ENCODE measurements at places on chromosomes 6 and 20. TPM values are rescaled to one million over a fixed set of nuclear protein-coding genes. Genes with fewer than 3 reads are reported as not detected.

DNA sequence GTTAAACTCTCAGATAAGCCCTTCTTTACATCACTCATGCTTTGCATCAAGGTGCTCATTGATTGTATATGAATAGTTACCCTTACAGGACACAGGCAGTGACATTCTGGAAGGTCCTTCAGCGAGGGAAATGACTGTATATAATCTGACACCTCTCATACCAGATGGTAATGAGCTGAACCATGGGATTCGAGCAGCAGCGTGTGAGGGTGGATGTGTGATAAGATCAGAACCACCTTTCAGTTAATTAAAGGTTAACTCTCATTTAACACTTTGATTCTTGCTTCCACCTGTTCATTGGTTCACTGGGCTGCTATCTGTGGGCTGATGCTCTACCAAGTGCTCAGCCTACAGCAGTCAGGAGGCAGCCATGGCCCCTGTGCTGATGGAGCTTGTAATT, 24.2 kb downstream of the NEDD9 start:
- no peak for DNase-seq

DNA sequence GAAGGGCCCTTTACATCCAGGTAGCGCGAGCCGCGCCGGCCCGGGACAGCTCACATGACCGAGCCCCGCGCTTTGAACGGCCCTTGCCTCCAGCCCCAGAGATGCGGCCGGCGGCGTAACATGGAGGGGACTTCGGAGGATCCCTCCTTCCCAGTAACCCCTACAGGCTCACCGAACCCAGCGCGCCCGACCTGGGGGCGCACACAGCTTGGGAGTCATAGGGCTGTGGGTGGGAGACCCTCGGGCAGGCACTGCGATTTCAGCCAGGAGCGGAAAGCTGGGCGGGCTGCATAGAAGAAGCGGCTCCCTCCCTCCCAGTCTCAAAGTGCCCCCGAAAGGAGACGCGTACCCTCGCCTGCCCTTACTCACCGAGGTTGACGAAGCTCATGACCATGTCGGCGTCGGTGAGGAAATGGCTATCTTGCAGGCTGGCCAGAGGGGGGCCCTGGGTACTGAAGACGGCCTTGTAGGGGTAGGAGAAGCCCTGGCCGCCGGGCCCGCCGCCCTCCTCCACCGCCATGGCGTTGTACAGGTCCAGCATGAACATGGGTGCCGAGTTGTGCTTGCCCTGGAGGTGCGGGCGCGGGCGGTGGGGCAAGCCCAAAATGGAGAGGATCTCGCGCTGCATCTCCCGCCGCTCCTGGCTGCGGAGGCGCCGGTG, 975 bp downstream of the BMP7 start:
- DNase-seq, result no peak

- DNase-seq, result peak; percentile 66
Observed at GRCh38 chr20:19211661-19212468, 577 bp upstream of the SLC24A3 start.

DNA sequence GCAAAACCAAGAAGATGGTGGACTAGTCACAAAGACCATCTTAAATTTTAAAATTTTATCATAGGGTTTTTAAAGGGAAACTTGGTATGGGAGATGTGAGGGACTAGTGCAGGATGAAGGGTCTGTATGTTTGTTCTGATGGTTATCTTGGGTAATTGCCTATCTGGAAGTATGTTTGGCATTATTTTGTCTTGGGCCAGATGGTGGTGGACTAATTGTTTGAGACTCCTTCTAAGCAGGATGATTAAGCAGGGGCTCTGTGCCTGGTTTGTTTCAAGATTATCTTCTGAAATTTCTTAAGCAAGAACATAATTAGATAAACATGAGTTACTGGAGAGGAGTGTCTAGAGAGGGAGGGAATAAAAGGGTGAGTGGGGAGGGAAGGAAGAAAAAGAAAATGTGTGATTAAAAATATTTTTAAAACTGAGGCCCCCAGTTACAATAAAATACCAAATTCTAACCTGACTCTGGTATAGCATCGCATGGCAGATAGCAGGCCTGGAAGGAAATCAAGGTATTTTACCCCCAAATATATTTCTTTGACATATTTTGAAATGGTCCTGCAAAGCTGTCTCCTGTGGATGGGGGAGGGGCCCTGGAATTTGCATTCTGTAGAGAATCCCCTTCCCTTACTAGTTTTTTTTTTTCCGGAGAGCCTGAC, 49.9 kb upstream of the FAM184A start:
- DNase-seq, result no peak

- no peak for DNase-seq
Observed at GRCh38 chr6:161130541-161130940, 139.0 kb downstream of the MAP3K4 start.

- no peak for DNase-seq
Observed at GRCh38 chr20:21704408-21705385, 767 bp upstream of the PAX1 start.

DNA sequence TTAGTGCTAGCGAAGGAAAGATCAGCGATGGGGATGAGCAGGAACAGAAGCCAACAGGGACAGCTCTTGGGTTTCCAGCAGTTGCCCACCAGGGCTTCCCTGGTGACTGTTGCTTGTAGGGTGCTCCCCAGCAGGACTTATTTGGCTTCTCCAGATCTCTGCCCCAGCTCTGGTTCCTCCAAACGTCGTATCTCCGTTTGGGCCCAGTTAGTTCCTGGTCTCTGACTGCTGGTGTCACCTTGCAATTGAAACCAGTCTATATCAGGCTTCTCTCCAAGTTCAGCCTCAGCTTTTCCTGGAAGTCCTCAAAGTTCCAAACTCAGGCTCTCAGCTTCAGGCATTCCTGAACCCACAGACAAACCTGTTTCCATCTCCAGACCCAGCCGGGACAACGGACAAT, 70.8 kb upstream of the NXT1 start:
- DNase-seq, result no peak

DNA sequence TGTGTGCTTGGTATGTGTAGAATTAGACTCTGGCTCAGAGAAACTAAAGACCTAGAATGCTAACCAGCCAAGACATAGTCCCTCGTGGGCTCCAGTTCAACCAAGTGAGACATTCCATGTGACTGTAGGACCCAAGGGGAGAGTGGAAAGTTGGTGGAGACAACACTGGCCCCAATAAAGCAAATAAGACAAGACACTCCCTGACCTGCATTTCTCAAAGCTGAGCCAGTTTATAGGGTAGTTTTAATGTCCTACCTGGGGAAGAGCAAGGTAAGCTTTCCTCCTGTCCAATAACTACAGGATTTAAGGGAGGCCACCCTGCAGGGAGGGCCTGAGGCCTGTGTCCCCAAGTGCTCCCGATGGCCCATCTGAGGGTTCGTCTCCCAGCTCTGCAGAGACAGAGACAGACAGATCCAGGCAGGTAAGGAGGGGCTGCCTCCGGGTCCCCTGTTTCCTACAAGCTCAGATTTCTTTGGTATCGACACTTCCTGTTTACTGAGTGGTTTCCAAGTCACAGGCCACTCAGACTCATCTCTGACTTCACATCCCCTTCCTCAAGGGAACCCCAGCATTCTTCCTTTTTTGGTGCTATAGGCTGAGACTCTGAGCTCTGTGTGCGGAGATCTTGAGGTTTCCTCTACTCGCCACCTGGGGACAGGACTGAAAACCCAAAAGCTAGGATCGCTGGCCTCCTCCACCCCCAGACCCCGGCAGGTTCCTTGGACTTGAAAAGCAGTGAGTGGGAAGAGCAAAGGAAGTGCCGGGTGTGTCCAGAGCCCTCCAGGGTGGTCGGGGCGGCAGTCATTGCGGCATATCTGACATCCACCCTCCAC, 92.4 kb downstream of the PRND start:
- DNase-seq, result no peak

- peak; percentile 3 for DNase-seq
Observed at GRCh38 chr6:19921786-19922185, 84.6 kb downstream of the ID4 start.

Gene EPHA7
- 5.6 TPM for total RNA-seq

Gene ZNF831
- 0.41 TPM for total RNA-seq

Gene USP49
- total RNA-seq, result 4.1 TPM

Measured in tongue (tissue), 3 donors.